Stimulated activated CD4-positive, alpha-beta T cell treated with anti-CD3 and anti-CD28 coated beads, Interleukin-4, amount 100 ng/mL, for 48 hours (primary cell): ENCODE measurements at places on chromosomes 2 and 18.
A peak's percentile ranks its signal among the peaks of the same experiment; 100 is the strongest.

DNA sequence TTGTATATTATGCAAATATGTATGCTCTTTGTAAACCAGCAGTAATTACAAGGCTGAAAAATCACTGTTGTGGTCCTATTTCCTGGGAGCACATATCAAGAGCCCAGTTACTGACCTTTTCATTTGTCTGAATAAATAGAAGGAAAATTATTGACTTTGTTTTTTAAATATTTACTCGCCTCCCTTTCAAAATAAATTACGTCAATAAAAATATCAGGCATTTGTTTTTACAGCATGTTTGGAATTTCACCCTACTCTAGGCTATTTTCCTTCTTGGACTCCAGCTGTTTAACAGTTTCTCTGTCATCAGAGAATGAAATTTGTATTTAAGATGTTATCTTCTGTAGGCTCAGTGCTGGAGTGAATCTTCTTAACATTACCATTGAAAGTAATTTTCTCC, 59.9 kb upstream of the LRATD1 start:
- DNase-seq = no peak

GRCh38 chr2:27264753-27265535, 2.1 kb upstream of the SLC30A3 start:
- DNase-seq = no peak

- peak; percentile 42 for DNase-seq
Measured at GRCh38 chr2:234425639-234426603, 71.0 kb downstream of the ARL4C start.

- DNase-seq = no peak
Measured at GRCh38 chr18:9053814-9054213, 48.7 kb upstream of the NDUFV2 start.

GRCh38 chr2:70918016-70918415, 17.7 kb upstream of the ATP6V1B1 start:
- DNase-seq = no peak

GRCh38 chr2:202091476-202091875, 18.4 kb downstream of the KIAA2012 start:
- no peak for DNase-seq

DNA sequence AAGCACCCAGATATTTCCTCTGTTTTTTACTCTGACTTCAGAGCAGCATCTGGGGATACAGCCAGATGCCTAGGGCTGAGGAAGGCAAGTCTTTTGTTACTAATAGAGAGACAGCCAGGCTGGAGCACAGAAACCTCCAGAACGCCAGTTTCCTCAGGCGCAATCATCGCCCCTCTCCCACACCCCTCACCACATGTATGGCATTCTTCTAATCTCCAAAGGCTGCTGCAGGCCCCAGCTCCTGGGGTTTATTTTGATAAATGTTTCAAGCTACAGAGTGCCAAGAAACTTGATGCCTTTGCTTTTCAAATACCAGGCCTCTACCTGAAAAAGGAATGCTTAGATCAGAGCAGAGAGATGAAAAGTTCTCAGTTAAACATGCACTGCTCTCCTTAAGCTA, 283.6 kb downstream of the RBM43 start:
- no peak for DNase-seq

GRCh38 chr18:48422947-48423378, 13.8 kb upstream of the ZBTB7C start:
- no peak for DNase-seq

- DNase-seq = no peak
Measured at GRCh38 chr2:190599546-190600220, 49.2 kb upstream of the NAB1 start.

- no peak for DNase-seq
Measured at GRCh38 chr2:234411793-234412192, 85.1 kb downstream of the ARL4C start.

DNA sequence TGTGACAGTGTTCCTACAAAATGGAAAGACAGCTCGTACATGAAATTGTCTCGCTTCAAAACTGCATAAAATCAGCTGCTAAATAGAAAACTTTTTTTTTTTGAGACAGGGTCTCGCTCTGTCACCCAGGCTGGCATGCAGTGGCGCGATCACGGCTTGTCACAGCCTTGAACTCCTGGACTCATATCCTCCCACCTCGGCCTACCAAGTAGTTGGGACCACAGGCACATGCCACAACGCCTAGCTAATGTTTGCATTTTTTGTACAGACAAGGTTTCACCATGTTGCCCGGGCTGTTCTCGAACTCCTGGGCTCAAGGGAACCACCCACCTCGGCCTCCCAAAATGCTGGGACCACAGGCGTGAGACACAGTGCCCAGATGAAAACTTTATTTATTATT, 3.2 kb downstream of the TXNL4A start:
- DNase-seq = no peak

DNA sequence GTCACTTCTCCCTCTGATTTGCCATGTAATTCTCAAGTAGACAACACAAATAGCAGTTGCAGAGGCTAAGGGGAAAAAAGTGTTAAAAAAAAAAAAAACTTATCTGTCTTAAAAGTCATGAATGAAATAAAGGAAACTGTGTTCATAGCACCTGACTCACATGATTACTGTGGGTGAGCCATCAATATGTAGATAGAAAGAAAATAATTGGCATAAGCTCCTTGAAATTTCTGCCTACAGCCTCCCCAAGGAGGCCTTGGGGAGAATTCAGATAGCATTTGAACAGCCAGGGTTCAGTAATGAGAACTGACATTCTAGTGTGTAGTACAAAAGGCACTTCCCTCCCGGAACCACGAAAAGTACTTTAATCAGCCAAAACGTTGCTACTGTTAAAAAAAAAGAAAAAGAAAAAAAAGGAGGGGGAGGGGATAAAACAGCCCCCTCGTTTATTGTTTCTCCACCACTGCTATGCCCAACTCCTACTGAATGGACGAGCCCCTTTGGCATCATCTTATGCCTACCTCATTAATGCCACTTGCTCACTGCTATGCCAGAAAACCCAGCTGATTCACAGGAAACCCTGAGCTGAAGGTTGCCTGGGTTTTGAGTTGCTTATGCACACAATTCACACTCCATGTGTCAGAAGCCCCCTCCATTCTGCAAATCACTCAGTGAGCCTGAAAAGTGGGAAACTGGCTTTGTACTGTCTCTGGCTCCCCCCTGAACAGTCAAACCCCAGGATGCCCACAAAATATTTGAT, 65.5 kb upstream of the KLF7 start:
- DNase-seq = no peak

- DNase-seq = no peak
Measured at GRCh38 chr18:66749481-66750035, 145.7 kb upstream of the CDH19 start.

DNA sequence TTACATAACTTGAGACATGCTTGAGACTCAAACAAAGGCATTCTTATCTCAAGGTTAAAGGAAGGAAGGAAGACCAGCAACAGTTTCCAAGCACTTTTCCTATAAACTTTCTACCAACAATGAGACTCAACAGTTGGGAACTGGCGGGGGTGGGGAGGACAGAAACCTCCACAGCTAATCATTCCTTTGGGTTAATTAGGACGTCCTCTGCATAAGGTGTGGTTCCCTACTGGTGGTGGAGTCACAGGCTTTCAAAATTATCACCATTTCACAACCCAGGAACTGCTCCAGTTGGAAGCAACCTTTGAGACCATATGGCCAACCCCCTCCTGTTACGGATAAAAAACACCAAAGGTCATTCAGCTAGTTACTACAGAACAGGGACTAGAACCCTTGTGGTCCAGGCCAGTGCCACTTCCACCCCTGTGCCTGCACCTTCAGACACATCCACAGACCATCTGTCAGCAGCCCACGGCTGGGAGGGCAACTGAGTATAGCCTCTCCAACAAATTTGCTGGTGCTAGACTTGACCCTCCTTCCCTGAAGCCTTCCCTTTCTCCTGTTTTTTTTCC, 30.1 kb upstream of the ATL2 start:
- no peak for DNase-seq

- peak; percentile 39 for DNase-seq
Measured at GRCh38 chr18:5890331-5891183, 4.8 kb downstream of the TMEM200C start.

DNA sequence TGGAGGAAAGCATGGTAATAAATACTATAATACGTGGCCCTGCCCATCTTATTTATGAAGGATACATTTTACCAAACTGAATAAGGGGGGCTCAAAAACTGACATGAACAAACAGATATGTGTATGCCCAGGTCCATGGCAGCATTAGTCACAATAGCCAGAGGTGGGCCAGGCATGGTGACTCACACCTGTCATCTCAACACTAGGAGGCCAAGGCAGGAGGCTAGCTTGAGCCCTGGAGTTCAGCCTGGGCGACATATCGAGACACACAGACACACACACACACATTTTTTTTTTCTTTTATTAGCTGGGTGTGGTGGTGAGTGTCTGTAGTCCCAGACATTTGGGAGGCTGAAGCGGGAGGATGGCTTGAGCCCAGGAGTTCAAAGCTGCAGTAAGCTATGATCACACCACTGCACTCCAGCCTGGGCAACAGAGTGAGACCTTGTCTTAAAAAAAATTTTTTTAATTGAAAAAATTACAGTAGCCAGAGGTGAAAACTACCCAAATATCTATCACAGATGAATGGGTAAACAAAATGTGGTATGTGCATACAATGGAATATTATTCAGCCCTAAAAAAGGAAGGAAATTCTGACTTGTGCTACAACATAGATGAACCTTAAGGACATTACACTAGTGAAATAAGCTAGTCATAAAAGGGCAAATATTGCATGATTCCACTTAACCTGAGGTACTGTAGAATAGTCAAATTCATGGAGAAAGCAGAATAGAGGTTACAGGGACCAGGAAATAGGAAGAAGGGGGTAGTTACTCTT, 8.0 kb downstream of the ATP8B1 start:
- DNase-seq = no peak

GRCh38 chr2:69947325-69947931, 14.0 kb downstream of the ASPRV1 start:
- no peak for DNase-seq

DNA sequence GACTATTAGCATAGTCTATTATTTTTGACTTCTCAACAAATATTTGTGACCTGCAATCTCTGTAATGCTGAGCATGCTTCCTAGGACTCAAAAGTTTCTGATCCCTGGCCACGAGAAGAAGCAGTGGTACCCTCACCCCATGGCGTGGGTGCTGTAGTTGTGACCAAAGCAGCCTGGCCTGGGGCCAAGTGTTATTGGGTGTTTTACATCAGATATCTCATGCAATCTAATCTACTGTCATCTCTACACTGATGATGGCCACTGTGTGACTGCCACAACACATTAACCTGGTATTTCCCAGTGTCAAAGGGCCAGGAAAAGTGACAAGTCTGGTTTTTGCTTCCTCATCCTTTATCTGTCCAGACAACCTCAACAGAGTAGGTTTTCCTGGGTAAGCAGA, 80.8 kb upstream of the WIPF1 start:
- DNase-seq = no peak

GRCh38 chr2:190466819-190467446, 58.8 kb downstream of the MFSD6 start:
- no peak for DNase-seq

DNA sequence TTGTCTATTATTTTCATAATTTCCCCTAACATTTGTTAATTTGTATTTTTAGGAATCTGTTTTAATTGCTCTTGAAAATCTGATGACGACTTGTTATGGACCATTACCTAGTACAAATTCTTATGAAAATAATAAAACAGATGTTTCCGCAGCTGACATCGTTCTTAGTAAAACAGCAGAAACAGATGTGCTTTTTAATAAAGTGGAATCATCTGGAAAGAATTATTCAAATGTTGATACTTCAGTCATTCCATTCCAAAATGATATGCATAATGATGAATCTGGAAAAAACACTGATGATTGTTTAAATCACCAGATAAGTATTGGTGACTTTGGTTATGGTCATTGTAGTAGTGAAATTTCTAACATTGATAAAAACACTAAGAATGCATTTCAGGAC, 69.9 kb downstream of the PMS1 start:
- no peak for DNase-seq

DNA sequence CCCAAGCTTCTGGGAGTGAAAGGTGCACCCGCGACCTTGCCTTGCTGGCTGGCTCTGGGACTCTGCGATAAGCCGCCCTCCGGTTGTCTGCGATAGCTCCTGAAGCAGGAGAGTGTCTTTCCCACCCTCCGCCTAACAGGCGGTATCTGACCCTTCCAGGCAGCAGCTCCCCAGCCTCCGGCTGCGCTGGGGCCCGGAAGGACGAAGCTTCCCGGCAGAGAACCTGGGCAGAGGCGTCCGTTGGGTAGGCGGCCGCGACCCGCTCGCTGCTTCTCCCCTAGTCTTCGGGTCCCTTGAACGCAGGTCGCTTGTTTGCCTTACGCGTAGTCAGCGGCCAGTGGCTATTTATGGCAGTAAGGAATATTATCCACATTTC, 446 bp upstream of the RHBDD1 start:
- DNase-seq = no peak

DNA sequence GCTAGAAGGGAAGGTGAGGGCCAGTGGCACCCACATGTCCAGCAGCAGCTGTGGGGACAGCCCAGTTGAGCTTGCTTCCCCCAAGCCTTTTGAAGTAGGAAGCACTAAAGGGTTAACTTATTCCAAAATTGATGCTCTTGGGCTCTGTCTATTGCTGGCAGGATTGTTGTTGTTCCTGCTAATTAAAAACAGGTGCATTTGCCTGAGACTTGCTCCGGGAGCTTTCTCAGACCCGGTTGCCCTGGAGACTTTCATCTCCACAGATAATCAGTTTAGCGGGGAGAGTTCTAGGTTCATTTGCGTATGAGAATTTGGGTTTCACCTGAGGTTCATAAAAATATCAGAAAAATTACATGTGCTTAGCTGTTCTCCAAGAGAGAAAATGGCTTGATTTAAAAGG, 277.3 kb downstream of the LRATD1 start:
- no peak for DNase-seq

DNA sequence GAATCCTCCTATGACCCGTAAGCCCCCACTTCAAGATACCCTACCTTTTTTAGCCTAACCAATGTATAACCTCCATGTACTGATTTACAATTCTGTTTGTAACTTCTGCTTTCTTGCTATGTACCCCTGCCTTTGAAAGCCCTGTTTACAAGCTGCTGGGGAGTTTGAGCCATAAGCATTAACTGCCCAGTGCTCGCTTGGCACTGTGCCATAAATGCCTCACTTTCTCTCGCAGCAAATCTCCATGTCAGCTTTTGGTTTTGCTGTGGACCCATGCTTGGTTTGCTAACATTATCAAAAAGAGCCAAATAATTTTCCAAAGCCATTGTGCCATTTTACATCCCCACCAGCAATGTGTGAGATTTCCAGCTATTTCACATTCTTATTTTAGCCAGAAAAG, 51.8 kb downstream of the TEX51 start:
- DNase-seq = no peak

DNA sequence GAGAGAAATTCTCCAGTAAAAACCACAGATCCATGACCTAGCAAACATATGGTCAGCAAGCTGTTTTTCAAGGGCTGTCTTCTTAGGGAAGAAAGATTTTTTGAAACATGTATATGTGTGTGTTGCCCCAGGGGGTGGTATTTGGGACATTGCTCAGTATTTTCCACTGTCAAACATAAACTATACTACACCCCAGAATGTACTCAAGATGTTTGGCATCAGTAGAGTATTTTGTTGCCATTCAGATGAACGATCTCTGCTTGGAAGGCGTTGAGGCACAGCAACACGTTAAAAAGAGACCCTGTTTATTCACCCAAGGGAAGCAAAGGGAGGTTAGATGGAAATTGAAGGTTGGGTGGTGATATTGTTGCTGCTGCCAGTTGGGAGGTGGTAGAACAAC, 30.0 kb downstream of the EEF1B2 start:
- no peak for DNase-seq
